HFF-Myc (cell line): ENCODE measurements at places on chromosomes 11 and 22.

DNA sequence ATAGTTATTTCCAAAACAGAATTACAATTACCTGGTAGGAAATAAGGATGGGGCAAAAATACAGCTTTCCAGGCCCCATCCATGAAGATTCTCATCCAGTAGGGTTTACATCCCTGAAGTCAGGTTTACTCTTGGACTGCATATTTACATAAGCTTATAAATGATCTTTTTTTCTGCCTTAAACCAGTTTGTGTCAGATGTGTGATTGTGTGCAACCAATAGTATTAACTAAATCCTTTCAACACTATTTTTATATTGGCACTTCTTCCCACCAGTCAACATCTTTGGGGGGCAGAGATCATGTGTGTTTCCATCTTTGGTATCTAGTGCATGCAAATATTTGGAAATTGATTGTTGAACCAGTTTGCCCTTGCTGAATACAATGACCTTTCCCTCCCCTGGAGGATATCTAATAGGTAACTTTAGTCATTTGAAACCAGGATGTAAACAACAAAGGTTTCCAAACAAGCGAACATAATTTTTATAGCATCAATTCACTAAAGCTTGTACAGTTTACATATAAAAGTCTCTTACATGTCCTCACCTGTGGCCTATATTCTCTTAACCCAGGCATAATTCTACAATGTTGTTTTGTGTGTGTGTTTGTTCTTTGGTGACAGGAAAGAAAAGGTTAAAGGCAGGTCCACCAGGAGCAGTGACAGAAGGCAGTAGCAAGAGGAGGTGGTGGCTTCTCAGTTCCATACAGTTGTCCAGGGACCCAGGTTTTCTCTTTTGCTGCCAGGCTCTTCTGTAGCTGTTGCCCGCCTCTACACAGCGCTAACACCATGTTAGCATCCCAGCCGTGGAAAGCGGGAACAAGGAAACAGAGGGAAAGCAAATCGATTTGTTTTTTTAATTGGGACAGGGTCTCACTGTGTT is 1.7 kb upstream of the ME3 start:
- no peak for DNase-seq

DNA sequence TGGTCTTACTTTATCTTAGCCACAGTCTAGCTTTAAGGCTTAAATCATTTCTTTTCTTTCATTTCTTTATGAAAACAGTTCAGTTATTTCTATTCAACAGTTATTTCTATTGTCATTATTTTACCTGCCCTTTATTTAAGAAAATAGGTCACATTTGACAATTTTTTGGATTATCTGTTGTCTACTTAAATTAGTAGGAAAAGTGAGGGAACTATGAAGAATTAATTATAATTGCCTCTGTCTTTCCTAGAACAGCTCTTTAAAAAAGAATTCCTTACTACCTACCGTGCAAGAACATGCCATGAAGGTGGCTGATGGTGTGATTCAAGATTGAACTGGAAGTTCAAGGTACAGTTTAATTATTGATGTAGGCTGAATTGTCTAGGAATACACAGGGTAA is at the start of gene OR4C6:
Gene OR4C6 (plus strand): TSS at position 301 of the 400 bp plus-strand sequence. CDS start 2,966 bp downstream, outside the sequence.
- DNase-seq, result no peak

GRCh38 chr11:134615041-134615615 is 203.1 kb upstream of the B3GAT1 start:
- no peak for DNase-seq

- peak; percentile 56 for DNase-seq
These were observed 132.3 kb upstream of the C11orf58 start for GRCh38 chr11:16605894-16606783.

- no peak for DNase-seq
These were observed 23.4 kb upstream of the KIRREL3 start for GRCh38 chr11:127023991-127024390.

DNA sequence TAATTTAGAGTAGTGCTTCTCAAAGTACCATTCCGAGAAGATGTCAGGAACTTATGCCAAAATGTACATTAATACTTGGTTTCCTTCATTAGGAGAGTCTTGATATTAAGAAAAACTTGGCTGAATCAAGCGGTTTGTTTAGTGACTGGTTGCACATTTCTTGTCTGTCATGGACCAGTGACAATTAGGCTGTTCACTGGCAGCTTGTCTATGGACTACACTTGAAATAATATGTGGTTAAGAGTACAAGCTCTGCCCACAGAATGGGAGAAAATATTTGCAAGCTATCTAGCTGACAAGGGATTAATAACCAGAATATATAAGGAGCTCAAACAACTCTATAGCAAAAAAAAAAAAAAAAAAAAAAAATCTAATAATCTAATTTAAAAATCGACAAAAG is 24.6 kb downstream of the COA4 start:
- no peak for DNase-seq

- no peak for DNase-seq
These were observed 8.6 kb upstream of the CD3E start for GRCh38 chr11:118295815-118296454.

- DNase-seq, result no peak
These were observed 91.7 kb downstream of the TENM4 start for GRCh38 chr11:79348976-79349682.

DNA sequence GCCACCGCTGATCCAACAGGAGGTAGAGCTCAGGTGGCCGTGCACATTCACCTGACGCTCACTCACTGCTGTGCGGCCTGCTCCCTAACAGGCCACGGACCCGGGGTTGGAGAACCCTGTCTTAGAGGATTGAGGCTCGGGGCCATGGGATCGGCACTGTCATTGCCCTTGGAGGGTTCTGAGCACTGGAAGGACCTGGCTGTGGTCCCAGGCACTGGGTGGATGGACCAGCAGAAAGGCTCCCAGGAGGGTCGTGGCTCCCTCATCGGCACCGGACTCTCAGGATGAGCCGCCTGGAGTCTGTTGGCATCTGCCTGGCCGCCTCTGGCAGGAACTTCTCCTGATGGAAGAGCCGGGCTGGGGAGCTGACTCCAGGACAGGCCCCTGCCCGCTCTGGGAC is 6.5 kb downstream of the KCNQ1 start:
- no peak for DNase-seq

DNA sequence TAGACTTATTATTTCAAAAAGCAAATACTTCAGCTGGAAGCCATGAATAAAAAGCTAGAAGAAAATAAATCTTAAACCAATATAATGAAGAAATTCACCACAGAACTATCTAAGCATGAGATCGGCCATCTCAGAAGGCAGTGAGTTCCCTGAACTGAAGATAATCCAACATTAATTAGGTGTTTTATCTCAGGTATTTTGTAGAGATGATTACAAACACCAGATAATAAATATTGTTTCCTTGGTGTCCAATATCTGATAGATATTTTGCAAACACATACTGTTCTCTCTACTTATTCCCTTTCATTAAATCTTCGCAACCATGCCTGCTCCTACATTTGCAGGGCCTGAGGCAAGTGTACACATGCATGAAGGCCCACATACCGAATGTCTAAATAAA is 26.0 kb upstream of the FAM181B start:
- DNase-seq, result no peak

DNA sequence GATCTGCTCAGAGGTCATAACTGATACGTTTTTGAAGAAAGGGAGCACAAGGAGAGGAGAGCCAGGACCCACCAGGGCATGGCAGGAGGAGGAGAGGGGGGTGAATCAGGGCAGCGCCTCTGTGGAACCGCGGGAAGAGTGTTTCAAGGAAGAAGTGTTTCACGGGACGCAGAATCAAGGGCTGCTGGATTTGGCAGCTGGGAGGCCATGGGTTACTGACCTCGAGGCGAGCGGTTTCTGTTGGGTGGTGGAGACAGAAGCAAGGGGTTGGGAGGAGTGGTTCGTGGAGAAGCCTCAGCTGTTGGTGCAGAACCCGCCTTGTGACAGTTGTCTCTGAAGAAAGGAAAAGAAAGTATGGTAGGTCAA is 13.1 kb downstream of the VPS26B start:
- no peak for DNase-seq

DNA sequence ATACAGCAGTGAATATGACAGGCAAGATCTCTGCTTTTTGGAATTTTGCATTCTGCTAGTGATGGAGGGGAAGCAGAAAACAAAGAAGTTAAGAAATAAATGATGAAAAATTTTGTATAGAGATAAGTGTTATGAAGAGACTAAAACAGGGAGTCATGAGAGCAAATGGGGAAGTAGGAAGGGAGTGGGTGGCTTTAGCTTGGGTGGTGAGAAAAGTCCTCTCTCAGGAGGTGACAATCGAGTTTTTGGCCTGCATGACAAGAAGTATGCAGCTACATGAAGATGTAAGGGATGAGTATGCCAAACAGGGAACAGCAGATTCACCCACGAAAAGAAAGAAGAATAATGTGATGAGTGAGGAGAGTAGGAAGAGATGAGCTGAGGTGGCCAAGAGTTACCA is 80.7 kb upstream of the MPPED2 start:
- no peak for DNase-seq

GRCh38 chr11:133619973-133620372 is 87.7 kb upstream of the OPCML start:
- DNase-seq, result no peak

DNA sequence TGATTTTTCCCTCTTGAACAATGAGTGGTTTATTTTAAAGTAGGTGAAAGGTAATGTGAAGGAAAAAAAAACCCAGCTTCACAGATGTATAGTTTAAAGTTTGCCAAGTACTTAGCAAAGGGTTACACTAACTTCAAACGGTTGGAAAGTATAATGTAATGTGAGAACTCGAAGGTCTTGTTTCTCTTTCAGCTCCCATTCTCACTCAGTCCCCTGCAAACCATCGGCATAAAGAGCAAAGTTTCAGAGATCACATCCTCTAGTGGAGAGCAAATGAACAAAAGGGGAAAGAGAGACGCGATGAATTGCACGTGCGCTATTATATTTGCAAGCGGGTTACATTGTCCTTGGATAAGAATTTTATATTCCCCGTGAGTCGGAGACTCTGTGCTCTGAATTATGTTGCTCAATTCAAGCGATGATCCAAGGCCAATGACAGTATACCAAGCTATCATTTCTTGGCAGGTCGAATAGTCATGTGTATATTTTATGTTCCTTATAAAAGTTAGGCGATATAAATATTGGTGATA is 37.6 kb upstream of the BIRC3 start:
- peak; percentile 65 for DNase-seq

DNA sequence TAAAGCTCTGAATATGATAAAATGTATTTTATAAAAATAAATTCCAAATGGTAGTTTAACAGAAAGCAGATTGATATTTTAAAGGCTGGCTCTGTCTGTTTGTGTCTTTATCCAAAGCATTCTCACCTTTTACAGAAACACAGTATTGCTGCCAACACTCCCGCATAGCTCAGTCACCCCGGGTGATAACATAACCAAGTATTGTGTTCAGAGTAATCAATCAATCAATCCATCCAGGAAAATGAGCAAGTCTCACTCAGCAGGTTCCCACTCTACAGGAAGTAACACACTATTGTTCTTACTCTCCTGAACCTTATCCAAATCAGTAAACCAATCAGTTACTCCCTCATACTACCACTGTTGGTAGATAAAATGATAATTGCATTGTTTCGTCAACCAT is 203.4 kb downstream of the LRRC4C start:
- no peak for DNase-seq

GRCh38 chr11:67504005-67504949 is 886 bp downstream of the PITPNM1 start:
- DNase-seq, result no peak

GRCh38 chr22:32618441-32619140 is 144.0 kb downstream of the FBXO7 start:
- DNase-seq, result no peak

GRCh38 chr11:77266766-77267165 is 34.7 kb downstream of the GDPD4 start:
- no peak for DNase-seq

- DNase-seq, result no peak
These were observed 35.9 kb downstream of the ARAP1 start for GRCh38 chr11:72716290-72716689.

- DNase-seq, result no peak
These were observed 604 bp upstream of the GANAB start for GRCh38 chr11:62646825-62647608.

DNA sequence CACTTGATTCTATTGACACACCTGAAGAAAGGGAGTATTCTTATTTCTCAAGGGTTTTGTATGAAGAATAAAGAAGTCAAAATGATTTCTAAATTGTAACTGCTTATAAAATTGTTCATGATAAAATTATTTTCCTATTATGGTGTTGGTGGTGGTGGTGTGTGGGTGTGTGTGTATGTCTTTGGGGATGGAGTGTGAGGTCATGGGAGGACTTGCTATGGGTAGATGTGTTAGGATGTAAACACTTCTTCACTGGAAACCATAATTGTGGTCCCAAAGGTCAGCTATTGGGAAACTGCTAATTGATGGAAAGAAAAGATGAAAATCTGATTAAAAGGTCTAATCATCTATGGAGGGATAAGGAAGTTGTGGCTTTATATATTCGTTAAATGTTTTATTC is 5.1 kb downstream of the TRIM22 start:
- DNase-seq, result no peak

DNA sequence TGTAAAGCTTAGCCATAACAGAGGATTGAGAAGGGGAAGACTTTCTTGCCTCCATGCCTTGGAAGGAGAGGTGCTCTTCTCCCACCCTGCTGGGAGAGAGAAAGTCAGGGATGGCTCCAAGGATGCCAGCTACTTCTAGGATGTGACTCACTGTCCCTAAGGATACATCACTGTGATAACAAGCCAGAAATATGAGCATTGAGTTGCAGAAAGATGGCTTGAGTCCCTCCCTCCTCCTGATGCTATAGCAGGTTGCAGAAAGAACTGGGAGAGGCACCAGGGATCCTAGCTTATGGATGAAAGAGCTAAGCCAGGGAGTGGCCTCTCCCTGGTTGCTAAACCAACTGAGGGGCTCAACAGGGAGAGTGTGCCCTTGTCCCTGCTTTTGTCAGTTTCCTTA is 27.8 kb upstream of the FJX1 start:
- no peak for DNase-seq
